ENCODE measurements at places on chromosomes 7 and 10.

DNA sequence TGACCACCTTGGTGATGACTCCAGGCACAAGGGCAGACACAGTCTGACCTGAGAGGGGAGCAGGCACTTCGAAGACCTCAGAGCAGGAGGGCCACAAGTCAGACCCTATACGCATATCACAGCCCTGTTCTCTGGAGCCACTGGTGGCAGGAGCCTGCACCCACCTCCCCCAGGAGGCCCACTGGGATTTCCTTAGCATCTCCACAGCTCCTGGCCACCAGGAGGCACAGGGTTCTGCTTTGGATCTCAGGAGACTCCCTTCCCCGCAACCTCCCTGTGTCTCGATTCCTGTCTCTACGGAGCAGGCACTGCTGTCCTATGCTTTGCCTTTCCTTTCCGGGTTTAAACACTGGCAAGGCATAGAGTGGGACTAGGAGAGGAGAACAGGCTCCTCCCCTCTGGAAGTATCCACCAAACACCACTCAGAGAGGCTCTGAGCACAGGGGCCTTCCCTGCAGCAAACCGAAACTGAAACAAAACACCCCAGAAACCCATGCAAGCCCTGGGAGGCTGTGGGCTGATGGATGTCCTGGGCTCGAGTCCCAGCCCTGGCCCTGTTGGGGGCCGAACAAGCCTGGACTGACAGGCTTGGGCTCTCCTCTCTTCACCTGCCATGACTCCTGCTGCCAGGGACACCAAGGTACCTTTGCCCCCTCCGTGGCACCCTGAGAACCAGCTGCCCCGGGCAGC is 166.3 kb downstream of the NEURL1 start:
- DNase-seq = peak; percentile 67

DNA sequence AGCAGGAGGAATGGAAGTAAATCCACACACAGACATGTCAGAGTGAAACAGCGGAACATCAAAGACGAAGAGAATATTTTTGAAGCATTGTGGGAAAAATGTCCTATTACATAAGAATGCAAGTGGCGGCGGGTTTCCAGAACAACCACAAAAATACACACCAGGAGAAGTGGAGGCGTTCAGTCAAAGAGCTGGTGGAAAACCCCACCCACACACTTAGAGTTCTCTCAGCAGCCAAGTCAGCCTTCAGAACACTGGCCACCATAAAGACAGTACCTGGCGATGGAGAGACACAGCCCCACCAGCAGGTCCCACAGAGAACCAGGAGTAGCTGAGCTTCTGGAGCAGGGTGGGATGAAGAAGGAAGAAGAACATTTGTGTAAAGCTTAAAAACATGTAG is 23.7 kb downstream of the NKX6-2 start:
- no peak for DNase-seq

DNA sequence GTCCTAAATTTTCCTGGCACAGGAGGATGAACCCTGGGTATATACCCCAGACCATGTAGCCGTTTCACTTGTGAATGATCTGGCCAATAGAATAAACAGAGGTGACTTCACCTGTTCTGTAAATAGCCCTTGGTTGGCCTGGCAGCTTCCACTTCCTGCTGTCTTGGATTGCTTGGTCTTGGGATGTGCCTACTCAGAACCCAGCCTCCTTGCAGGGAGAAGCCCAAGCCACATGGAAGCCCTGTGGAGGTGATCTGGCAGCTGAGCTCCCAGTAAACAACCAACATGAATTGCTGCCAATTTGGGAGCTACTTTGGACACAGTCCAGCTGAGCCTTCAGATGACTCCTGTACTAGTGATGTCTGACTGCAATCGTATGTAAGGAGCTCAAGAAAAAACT is 4.8 kb upstream of the RAPGEF5 start:
- no peak for DNase-seq

- no peak for DNase-seq
Measured at GRCh38 chr7:105345725-105346124, 43.0 kb downstream of the SRPK2 start.

DNA sequence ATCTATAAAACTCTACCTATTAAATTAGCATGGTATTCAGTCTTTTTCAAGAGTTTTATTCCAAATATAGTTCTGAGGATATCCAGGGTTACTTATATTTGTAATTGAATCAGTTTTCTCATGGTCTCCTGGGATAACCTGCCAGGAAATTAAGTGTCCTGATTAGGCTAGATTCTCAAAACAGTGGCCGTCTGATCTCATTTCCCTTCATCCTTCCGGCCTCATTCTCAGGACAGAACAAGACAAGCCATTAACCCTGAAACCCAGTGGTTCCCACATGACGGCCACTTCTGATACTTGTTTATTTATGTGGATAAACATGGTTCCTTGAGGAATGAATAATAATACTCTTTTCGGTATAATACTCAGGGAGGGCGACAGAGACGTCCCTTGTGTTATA is 417.6 kb upstream of the POT1 start:
- no peak for DNase-seq

- no peak for DNase-seq
Measured at GRCh38 chr10:21100871-21101514, 203.9 kb upstream of the NEBL start.

DNA sequence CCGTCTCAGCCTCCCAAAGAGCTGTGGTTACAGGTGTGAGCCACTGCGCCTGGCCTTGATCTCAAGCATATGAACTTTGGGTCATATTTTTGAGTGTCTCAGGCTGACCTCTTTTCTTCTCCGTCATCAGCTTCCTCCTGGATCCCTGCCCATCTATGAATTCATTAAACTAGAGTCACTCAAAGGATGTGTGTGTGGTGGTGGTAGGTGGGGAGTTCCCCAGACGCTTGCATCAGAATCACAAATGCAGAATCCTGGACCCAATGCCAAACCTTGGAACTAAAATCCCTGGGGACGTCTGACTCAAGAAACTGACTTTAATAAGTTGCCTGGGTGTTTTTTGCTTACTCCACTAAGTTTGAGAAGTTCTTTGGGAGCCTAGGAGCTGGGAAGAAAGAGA is 6.7 kb upstream of the CREB5 start:
- no peak for DNase-seq

DNA sequence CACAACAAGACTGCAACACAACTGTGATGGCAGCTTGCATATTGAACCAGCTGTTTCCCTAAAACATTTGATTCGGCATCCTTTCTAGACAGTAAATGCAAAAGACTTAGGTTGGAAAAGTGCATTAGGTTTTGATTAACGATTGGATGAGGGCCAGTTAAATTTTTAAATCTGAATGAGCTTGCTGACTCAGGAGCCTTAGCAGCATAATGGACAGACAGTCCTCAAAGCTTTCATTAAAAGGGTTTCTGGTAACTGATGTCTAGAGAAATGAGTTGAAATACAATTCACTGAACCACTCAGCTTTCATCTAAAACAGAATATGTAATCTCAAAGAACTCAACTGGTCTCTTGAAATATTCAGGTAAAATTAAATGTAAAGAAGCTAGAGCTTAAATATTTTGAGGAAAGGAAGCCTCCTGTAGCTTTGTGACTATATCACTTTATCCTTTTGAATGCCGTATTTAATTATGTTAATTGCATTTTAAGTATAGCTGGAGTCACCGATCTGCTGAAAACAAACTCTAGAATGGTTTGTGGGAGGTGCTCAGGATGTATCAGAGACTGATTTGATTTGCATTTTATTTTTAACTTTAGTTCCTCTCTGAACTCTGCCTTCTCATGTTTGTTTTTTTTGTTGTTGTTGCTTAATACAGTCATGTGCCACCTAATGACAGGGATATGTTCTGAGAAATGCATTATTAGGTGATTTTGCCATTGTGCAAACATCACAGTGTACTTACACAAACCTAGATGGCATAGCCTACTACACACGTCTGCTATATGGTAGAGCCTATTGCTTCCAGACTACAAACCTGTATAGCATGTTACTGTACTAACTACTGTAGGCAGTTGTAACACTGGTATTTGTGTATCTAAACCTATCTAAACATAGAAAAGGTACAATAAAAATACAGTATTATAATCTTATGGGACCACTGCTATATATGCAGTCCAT is 29.2 kb upstream of the ATRNL1 start:
- no peak for DNase-seq

DNA sequence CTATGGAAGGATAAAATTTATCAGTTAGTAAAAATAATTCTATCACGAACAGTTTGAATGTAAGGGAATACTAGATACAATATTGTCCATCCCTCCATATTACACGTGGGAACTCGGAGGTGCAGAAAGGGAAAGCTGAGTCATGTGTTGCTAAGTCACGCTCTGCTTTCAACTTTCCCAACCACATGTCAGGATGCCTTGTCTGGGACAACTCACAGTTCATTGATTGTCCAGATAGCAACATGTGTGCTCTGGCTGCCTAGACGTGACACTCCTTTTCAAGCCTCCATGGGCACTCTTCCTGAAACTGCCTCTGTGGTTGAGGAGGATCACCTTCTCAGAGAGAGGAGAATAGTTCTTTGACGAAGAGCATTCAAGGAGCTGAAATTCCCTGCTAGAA is 808.1 kb downstream of the GRID1 start:
- no peak for DNase-seq

DNA sequence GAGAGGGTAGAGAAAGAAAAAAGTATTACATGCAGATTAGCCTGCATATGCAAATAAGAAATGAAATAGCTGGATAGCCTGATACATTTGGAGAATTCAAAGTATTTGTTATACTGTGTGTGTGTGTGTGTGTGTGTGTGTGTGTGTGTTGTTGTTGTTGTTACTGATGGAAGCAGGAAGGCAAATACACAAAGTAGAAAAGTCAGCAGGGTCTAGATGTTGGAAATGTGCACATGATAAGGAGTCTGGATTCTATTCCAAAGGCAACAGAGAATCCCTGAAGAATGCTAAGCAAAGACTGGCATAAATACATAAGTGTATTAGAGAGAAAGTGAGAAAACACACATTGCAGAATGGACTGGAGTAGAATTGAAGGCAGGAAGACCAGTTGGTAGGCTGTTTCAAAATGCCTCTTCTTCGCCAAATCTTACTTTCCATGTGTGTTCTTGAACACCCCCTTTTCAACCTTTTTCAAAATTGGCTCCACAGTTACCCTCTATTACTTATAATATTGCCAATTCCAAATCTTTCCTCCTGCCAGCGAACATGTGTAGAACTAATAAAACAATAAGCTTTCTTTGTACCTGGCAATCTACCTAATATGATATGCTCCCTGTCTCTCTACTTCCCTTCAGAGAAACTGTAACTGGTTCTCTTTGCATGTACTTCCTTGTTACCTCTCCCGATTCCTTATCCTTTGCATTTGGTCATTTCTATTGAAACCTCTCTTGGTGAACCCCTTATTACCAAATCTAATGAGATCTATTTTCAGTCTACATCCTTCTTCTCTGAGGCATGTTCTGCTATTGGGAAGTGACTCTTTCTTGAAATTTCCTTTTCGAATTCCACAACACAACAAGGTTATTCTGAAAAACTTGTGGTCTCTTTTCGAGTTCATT is 6.2 kb downstream of the CPED1 start:
- no peak for DNase-seq

DNA sequence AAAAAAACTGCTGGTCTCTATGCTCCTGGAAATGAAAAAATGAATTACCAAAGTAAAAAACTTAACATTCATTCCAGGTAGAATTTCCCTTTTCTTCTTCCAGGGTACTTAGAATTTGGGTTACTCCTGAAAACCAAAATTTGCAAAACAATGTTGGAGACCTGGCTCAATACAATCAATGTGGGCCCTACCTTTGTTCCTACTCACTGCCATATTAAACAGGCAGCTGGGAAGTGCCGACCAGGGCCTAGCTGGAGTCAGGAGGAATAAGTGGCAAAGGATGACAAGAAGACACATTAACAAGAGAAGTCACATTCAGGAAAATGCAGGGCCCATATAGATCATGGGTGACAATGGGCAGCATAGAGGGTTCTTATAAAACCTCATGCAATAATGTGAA is 6.4 kb upstream of the AGK start:
- no peak for DNase-seq

GRCh38 chr10:120588311-120588710 is 131.3 kb downstream of the PLPP4 start:
- no peak for DNase-seq

DNA sequence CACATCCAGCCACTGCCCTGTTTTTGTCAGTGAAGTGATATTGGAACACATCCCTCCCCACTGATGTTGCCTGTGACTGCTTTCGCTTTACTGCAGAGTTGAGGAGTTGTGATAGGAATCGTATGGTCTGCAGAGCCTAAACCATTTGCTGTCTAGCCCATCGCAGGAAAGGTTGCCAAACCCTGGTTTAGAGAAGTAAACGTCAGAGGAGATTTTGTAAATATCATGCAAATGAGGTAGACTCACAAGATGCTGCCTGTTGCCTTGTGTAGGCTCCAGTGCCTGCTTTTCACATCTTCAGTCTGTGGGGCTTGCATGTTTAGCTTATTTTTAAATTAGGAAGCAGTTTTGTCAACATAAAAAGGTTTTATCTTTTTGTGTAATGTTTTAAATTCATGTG is 107.1 kb downstream of the TRRAP start:
- no peak for DNase-seq

- DNase-seq = no peak
Measured at GRCh38 chr7:37209195-37209594, 239.5 kb downstream of the ELMO1 start.

GRCh38 chr10:89399956-89400355 is 7.5 kb downstream of the IFIT1 start:
- no peak for DNase-seq

DNA sequence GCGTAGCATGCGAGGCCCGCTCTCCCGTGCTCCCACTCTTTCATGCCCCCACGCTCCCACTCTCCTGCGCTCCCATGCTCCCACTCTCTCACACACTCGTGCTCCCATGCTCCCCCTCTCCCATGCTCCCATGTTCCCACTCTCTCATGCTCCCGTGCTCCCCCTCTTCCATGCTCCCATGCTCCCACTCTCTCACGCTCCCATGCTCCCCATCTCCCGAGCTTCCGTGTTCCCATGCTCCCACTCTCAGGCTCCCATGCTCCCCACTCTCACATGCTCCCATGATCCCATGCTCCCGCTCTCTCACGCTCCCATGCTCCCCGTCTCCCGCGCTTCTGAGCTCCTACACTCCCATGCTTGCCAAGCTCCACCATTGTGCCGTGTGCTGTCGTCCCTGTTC is 84.4 kb upstream of the ANLN start:
- no peak for DNase-seq

GRCh38 chr10:17171141-17171641 is 30.3 kb downstream of the TRDMT1 start:
- DNase-seq = no peak

GRCh38 chr7:45196374-45196773 is 38.8 kb downstream of the RAMP3 start:
- no peak for DNase-seq

GRCh38 chr10:11345224-11346054 is 266.0 kb downstream of the USP6NL start:
- no peak for DNase-seq

DNA sequence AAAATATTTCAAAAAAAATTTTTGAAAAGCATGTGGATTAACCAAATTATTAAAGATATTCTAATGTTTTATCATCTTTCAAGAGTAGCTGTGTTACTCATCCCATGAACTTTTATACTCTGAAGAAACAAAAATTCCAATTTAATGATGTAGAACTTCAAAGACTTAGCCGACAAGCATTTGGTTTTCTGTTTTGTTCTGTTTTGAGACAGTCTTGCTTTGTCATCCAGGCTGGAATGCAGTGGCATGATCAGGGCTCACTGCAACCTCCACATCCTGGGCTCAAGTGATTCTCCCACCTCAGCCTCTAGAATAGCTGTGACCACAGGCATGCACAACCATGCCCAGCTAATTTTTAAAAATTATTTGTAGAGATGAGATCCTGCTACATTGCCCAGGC is 17.8 kb upstream of the LCOR start:
- DNase-seq = no peak

GRCh38 chr7:100107125-100107737 is 5.8 kb downstream of the AP4M1 start:
- no peak for DNase-seq

Measured in HL-60 (cell line).